AG10803 (cell line): ENCODE measurements at places on chromosomes 4 and X.
A peak's percentile ranks its signal among the peaks of the same experiment; 100 is the strongest.

DNA sequence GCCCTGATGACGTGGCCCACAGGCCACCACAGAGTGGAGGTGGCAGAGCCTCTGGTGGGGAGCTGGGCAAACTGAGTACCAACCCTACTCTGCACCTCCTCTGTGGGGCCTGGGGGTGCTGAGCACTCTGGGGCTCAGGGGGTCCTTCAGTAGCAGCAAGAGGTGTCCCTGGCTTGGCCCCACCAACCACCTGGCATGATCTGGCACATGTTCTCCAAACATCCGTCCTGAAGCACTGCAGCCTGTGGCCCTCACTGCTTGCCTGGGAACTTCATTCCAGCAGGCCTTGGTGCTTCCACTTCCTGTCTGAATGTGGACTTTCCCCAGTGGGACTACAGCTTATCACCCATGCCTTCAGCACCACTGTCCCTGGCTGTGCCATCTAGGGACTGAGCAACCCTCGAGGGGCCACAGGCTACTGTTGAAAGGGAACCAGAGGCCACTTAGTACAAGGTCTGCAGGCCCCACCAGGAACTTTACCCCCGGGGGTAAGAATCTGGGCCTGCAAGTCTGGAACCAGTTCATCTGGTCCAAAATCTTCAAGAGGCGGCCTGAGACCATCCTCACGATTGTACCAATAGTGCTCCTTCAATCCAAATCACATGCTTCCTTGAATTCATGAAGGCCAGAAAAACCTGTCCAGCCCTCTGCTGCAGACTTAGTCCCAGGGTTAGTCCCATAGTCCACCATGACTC, 13.2 kb downstream of the TNIP2 start:
- no peak for DNase-seq

DNA sequence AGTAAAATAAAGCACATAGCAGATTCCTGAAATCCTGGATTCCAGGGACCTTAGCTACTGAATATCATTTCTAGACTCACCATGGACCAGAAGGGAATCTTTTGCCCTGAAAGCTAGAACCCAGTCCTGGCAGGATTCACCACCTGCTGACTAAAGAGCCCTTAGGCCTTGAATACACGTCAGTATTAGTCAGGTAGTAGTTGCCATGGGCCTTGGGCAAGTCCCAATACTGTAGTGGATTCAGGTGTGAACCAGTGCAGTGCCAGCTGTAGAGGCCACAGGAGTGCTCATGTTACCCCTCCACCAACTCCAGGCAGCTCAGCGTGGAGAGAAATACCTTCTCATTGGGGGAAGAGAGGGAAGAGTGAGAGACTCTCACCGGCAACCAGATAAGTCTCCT, 64.1 kb upstream of the UBQLN2 start:
- no peak for DNase-seq

DNA sequence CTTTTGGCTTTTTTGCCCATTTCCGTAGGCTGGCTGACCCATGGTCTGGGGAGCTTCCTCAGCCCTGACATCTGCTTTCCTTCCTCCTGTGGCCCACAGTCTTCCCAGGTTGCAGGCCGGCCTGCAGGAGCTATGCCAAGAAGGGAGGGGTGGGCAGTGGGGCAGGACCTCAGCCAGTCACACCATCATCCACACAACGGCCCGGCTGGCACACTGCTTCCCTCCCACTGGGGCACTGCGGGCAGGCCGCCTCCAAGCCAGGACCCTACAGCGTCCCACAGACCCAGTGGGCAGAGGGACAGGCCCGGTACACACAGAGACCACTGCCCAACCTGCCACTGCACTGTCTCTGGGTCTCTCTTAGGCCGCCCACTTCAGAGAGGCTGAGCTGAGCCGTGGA, 38.0 kb downstream of the CTBP1 start:
- DNase-seq = no peak

- no peak for DNase-seq
These were observed 102.1 kb upstream of the MID1IP1 start for GRCh38 chrX:38699121-38699520.

GRCh38 chr4:183626168-183626567, 32.8 kb downstream of the RWDD4 start:
- no peak for DNase-seq

DNA sequence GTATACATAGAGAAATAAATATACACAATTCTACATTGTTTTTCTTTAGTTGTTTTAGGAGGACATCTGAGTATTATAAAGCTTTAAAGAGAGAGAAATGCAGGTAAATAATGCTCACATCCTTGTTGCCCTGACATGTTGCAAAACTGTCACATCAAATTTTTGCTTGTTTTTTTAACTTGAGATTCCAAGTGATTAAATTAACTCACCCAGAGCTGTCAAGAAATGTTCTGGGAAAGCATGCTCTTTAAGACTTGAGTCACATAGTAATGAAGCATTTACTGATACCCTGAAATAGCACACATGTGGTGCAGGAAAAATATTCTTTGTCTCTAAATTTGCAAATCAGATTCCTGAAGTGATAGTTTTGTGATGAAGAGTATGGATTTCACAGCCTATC, 665.6 kb downstream of the FSTL5 start:
- DNase-seq = no peak

- no peak for DNase-seq
These were observed 36.0 kb downstream of the AWAT2 start for GRCh38 chrX:70013466-70014381.

DNA sequence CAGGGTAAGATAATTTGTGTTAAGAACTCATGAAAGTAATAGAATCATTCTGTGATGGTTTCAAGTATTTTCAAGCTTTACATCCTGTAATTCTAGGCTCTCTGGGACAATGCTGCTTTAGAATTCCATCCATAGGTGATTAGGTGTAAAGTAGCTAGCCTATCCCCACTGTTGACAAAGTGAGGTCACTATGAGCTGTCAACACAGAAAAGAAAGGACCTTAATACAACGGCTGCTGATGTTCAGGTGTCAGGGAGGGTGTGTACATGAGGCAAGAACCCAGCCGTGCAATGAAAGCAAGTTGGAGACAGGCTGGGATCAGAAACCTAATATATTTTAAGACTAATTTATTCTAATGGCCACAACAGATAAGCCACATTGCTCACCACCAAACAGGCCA, 36.8 kb upstream of the SH3RF1 start:
- DNase-seq = no peak

- peak; percentile 13 for DNase-seq
These were observed 126.8 kb downstream of the IRF2 start for GRCh38 chr4:184347251-184348239.

DNA sequence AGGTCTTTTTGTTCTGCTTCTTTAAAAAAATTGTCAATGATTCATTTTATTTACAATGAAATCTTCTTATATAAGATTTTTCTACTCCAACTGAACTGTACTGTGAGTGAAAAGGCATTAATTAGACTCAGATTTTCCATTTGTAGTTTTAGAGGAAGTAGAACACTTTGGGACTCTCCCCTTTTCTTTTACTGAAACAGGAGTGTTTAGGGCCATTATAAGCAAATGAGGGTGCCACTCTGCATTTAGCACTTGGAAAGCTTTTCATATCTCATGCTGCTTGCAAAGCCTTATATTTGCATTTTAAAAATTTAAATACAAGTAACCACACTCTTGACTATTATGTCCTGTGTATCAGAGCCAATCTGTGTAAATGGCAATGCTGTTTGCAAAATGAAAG, 584.3 kb downstream of the KLHL13 start:
- DNase-seq = no peak

DNA sequence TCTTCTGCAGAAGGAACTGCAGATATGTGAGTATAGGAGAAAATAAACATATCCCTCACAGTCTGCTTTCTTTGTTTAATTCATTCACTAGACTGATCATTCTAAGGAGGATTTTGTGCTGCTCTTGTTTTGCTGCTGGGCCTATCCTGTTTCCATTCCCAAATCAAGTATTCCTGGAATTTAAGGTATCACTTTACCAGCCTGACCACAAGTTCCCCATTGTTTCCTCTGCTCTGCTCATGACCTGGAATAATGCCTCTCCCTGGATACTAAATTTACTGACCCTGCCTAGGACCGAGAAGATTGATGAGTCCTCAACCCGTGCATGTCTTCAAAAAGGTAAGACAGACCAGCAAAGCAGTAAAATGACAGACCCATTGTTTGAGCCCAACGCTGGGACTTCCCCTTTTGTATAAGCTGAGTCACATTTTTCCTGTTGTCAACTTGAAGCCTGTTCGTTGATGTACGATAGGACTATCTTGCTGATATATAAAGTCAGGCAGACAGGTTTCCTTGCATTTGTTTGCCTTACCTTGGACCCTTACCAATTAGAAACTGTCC, 85.5 kb upstream of the TET2 start:
- no peak for DNase-seq

DNA sequence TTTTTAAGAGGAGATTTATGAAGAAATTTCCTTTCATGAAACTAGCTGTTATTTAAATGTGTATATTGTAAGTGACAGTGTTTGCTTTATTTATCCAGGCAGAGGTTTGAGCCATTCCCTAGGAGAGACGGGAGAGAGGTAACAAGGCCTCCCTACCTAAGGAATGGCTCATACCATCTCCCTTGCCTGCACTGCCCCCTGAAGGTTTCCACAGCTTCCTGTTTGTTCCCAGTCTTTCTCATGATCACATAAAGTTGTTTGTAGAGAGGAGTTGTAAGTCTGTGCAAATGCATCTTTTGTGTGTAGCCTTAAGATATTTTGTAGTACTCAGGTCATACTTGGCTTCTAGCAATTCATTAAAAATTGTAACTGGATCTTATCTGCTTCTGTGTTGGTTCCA, 1504.5 kb upstream of the PCDH10 start:
- DNase-seq = no peak

- no peak for DNase-seq
These were observed 1.8 kb downstream of the BGN start for GRCh38 chrX:153496590-153496959.

- DNase-seq = no peak
These were observed 672.7 kb downstream of the RPA4 start for GRCh38 chrX:97556359-97556758.

DNA sequence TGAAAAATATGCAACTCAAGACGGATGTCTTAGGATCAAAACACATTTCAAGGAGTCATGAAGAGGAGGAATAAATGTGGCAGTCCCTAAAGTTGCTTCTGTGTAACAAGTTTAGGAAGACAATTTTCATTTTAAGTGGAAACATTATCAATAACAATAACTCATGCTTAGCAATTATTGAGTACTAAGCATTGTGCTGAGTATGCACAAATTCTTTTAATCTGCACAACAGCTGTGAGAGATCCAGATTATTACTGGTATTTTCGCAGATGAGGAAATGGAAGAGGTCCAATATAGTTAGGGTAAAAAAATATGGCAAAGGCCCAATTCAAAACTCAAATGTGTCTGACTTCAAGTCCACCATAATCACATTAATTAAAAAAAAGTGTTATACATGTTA, 2.9 kb upstream of the TEX13B start:
- DNase-seq = no peak

- no peak for DNase-seq
These were observed 87.4 kb downstream of the EMCN start for GRCh38 chr4:100430451-100430850.

DNA sequence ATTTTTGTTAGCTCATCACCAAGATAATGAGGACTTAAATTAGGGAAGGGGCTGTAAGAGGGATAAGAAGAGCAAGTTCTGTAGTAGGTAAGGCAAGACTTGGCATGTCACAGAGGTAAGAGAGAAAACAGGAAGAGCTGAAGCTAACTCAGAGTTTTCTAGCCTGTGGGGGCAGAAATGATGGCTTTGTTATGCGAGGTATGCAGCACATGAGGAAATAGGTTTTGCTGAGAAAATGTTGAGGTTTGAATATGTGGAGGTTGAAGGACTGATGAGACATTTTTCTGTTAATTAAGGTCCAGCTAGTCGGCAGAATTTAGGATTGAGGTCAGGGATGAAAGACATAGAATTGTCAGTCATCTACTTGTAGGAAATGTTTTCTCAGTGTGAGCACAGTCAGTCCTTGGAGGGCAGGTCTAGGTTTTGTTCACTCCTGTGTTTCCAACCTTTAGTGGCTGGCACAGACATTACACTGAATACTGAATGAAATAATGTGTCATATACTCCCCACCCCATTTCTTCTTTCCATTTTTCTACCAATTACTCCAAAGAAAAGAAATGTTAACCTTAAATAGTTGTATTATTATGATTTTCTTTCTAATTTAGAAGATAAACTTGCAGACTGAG, 154.0 kb upstream of the AADAT start:
- no peak for DNase-seq

DNA sequence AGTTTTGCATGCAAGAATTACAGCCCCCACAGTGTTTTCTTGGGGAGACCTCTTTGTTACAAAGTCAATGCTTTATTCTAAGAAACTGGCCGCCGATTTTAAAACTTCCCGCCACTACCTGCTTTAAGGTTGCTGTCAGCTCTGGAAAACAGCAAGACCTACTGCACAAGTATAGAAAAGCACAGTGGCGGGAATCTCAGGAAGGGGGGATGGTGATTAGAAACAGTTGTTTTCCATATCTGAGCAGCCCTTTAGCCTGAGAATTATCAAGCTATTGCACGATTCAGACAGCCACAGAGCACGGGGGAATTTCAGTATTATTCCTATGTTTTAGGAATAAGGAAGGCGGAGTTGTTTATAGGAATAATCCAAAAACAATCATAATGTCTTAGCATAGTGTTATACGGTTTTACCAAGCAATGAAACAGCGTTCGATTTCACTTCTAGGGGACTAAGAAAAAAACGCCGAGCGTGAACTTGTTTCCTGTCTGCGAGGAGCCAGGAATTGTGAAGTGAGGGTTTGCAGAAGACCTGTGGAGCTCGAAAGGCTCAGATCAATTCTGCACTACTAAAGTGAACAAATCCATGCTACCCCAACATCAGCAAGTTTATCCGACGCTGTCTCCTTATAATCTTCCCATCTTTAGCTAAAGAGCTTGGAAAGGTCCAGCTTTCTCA, 81.3 kb downstream of the HMGN5 start:
- peak; percentile 0 for DNase-seq

DNA sequence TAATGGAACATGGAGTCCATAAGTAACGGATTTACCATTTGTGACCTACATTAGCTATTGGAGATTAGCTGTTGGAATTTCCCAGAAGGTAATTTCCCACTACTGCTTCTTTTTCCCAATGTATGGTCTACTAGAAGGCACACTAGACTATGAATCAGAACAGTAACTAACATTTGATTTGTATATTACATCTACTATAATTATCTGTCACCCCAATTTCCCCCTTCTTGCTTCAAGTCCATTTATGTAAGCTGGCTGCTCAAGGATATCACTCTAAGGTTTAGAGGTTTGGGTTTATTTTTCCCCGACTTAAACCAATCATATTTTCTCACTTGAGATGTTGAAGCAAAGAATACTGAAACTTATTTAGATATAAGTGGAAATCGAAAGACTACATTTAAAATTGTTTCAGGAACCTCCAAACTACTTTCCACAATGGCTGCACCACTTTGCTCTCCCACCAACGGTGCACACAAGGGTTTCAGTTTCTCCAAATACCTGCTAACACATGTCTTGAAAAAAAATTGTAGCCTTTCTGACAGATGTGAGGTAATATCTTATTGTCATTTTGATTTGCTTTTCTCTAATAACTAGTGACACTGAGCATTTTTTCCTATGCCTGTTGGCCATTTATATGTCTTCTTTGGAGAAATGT, 33.3 kb upstream of the H2AZ1 start:
- DNase-seq = no peak

- peak; percentile 89 for DNase-seq
These were observed 47.4 kb upstream of the IL21 start for GRCh38 chr4:122668241-122668640.

GRCh38 chrX:130778773-130779172, 124.2 kb downstream of the ENOX2 start:
- DNase-seq = no peak

GRCh38 chr4:76251441-76252270, at the start of gene FAM47E:
Gene FAM47E (plus strand): TSS chr4:76251721. CDS start chr4:76251747, 26 bp downstream.
- DNase-seq = peak; percentile 29

GRCh38 chr4:142838778-142839177, 7.3 kb downstream of the INPP4B start:
- DNase-seq = no peak

GRCh38 chr4:87698394-87698793, 48.3 kb downstream of the DMP1 start:
- DNase-seq = no peak
